Stimulated activated CD4-positive, alpha-beta T cell treated with anti-CD3 and anti-CD28 coated beads, Interleukin-1b, Interleukin-23, amount 100 ng/mL, for 1 hour (primary cell): ENCODE measurements at places on chromosomes 13 and 19.

DNA sequence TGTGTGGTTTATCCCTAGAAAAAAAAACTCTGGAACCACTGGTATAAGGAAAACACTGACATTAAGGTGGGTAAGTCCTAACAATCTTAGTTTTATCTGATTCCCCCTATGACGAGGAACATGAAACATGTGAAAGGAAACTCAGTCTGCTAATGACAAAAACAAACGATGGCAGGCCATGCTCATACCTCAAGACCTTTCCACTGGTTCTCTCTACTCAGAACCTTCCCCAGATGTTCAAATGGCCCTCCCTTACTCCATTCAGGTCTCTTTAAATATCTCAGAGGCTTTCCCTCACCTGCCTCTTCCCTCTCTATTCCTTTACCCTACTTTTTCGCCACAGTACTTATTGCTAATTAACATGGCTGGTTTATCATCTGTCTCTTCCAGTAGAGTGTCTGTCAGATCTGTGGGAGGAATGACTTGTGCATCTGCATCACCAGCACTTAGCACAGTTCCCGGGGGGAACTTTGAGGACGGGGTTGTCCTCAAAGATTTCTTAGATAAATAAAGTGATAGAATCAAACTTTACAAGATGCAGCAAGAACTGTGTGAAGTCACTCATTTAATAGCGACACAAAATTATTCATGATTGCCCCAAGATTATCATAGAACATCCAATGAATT, 1.5 kb downstream of the TUBGCP3 start:
- no peak for DNase-seq

DNA sequence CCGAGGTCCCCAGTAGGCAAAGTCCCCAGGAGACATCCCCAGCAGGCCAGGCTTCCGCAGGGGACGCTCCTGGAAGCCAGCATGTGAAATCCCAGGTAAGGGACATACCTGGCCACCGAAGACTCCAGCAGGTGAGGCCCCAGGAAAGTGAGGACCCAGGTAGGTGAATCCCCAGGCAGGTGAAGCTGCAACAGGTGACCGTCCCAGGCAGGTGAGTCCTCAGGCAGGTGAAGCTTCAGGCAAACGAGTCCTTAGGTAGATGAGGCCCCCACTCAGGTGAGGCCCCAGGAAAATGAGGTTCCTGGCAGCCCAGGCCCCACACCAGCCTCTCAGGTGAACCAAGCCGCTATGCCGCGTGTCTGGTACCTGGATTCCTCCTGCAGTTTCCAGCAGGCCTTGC, 8.3 kb downstream of the FUT6 start:
- DNase-seq, result no peak

GRCh38 chr19:2477141-2477710, 1.3 kb downstream of the GADD45B start:
- no peak for DNase-seq

DNA sequence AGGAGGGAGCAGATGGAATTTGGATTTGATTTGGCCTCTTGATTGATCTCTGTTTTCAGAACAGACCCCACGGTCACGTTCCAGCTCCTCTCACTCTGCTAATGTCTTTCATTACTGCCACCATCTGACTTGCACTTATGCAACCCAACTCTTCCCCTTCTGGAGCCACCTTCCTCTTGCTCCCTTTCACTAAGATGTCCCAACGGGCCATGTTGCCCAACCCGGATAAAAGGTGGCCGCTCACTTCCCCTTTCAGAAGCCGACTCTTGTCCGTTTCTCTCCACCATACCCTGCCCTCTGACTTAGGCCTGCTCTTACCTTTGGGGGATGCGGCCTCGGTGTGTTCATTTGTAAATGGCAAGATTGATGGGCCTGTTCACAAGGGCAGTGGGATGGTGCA, 27.4 kb upstream of the CYP4F8 start:
- no peak for DNase-seq

GRCh38 chr13:95180513-95181245, 120.6 kb downstream of the ABCC4 start:
- DNase-seq, result no peak

DNA sequence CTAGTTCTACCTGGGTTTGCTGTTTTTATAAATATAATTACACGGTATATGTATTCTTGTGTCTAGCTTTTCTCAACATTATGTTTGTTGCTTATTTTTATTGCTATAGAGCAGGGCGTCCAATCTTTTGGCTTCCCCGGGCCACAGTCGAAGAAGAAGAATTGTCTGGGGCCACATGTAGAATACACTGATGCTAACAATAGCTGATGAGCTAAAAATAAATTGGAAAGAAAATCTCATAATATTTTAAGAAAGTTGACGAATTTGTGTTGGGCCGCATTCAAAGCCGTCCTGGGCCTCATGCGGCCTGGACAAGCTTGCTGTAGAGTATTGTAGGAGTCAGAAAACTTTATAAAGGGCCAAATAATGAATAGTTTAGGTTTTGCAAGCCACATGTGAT, 33.9 kb downstream of the GPR12 start:
- no peak for DNase-seq

GRCh38 chr13:27455331-27455855, 5.0 kb upstream of the MTIF3 start:
- DNase-seq, result no peak

- DNase-seq, result no peak
These were observed 5.5 kb downstream of the ISYNA1 start for GRCh38 chr19:18432275-18433014.

- no peak for DNase-seq
These were observed 46.3 kb downstream of the CD320 start for GRCh38 chr19:8261881-8262280.

GRCh38 chr13:94317063-94317491, 162.4 kb downstream of the DCT start:
- no peak for DNase-seq

DNA sequence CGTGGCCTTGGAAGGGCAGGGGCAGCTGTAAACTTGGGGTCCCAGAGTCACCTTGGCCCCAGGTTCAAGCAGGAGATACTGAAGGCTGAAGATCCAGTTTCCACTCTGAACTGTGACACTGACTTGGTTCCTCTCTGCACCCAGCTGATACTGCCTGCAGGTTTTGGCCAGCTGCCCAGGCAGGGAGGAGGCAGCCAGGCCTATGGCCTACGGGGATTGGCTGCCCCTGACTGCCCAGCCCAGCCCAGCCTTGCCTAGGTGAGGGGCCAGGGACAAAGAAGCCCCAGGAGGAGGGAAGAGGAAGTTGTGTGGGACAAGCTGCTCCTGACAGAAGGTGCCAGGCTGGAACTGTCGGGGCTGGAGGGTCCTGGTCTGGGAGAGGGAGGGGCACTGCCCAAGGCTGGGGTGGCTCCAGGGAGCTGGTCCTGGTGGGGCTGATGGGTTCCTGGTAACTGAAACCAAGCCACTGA, 51.7 kb upstream of the CYP4F8 start:
- no peak for DNase-seq

GRCh38 chr13:112892426-112893206, 76.4 kb upstream of the MCF2L start:
- no peak for DNase-seq

DNA sequence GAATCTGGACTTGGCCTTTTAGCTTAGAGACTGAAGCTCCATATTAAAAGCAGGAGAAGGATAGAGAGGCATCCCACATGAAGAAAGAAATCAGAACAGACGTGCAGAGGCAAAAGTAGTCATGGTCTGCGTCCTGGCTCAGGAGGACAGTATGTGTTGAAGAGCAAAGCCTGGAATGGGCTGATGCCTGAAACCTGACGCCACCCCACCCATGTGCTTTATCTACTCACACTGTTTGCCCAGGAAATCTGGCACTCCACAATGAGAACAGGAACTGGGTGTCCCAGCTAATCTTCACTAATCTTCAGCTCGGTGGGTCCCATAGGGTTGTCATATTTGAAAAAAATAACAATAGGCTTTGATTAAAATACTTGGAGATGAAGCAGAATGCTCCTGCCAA, 549.0 kb upstream of the GPC6 start:
- DNase-seq, result no peak

DNA sequence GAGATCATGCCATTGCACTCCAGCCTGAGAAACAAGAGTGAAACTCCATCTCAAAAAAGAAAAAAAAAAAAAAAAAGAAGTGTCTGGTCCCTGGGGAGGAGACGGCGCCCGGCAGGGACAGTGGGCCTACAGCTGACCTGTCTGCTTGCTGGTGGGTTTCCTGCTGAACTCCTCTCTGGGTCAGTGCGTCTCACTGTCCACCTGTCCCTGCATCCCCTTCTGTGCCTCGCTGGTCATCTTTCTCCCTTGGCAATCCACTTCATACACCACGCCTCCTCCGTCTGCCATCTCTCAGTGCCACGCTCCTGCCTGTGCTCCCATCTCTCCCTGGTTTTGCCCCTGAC, 63.4 kb downstream of the ACSBG2 start:
- DNase-seq, result no peak

GRCh38 chr19:57078802-57079201, 41.0 kb upstream of the USP29 start:
- DNase-seq, result no peak

DNA sequence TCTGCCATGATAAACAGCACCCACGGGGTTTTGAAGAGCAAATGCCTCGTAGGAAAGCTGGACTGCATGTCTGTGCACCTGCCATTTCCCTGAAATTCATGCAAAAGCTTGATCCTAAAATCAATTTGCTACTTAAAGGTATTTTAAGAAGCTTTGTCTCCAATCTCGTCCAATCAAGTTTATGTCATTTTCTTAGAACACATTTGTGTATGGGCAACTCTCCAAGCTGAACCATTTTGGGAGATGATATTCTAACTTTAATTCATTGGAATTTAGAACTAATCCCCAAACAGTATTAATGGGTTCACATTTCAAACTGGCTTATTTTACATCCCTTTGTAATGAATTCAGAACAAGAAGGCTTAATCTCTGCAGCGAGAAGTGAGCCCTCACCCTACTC, 822 bp downstream of the ADPRHL1 start:
- no peak for DNase-seq

DNA sequence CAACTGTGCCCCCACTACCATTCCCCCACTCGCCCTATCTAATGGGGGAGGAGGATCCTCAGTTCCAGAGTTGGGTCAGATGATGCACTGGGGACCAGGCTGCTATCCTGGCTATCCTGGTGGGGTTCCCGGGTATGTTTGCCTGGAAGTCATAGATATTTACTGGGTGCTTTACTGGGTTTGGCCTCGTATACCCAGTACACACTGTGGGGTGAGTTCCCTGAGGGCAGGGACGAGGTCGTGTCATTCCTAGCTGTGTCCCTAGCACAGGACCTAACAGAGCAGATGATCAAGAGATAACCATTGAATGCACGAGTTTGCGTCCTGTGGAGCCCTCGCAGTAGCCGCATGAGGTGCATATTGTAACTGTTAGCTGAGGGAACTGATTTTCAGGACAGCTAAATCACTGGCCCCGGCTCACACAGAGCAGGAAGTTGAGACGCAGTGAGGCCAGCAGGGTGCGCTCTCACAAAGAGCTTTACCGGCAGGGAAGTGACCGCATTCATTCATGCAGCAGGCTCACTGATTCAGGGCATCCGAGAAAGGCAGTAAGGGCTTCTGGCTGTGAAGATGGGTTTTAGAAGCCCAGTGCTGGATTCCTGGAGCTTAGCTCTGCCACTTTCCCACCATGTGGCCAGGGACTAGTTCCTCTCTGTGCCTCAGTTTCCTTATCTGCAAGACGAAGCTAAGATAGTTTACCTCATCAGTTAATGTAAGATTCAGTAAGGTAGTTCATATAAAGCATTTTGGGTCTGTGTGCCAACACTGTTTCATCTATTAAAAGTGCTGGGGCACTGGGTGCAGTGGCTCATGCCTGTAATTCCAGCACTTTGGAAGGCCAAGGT, 6.0 kb downstream of the RUVBL2 start:
- DNase-seq, result peak; percentile 40

GRCh38 chr13:48038761-48039160, 1.2 kb downstream of the NUDT15 start:
- DNase-seq, result no peak

DNA sequence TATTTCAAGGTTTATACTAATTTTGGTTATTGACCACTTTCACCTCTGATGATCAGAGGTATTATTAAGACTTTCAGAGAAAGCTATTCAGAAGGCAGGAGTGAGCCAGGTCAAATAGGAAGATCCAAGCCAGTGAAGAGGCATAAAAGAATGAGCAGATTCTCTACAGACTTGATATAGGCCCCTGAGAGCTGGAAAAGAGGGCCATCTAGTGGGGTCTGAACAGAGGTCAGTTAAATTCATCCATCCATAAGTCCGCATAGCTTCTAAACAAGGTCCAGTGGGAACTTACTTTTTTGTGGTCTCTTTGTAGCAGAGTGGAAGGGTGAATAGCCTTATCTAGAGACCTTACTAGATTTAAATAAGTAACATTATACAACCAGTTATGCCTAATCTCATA, 126.6 kb upstream of the UFM1 start:
- DNase-seq, result no peak

GRCh38 chr19:31340042-31341025, 8.9 kb downstream of the TSHZ3 start:
- DNase-seq, result no peak

- no peak for DNase-seq
These were observed 75.2 kb upstream of the UBL3 start for GRCh38 chr13:29925457-29926097.

DNA sequence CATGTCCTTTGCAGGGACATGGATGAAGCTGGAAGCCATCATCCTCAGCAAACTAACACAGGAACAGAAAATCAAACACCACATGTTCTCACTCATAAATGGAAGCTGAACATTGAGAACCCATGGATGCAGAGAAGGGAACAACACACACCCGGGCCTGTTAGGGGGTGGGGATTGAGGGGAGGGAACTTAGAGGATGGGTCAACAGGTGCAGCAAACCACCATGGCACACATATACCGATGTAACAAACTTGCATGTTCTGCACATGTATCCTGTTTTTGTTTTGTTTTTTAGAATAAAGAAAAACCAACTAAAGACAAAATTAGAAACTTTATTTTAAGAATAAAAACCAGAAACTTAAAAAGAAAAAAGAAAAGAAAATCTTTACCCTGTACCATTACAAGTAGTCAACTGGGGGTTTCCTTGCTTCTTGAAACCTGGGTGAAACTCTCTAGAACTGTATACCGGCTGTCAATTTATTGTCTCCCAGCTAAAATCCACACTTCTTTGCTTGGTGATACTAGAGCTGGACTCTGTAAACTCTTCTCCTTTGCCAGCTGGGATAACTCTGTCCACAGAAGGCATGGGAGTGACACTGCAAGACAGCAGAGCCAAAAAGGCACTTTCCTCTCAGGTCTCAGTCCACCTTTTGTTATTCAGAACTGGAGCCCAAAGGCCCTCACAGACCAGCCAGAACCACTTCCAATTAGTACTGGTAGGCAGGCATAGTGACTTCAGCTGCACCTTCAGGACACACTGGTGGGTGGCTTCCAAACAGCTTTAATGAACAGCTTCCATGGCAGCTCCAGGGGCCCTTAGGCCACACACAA, 9.0 kb downstream of the MICU2 start:
- no peak for DNase-seq
